Endothelial cell of umbilical vein (primary cell): ENCODE measurements at places on chromosomes 5 and 9. TPM values are rescaled to one million over a fixed set of nuclear protein-coding genes. Genes with fewer than 3 reads are reported as not detected.

BARHL1 gene
- total RNA-seq, result not detected in 2 replicates

KIF12 gene
- 0.51 and 0.97 TPM in 2 replicates for total RNA-seq

TMOD1 gene
- 0.74 and 1.4 TPM in 2 replicates for total RNA-seq

SUSD3 gene
- total RNA-seq, result not detected in 2 replicates

RNF180 gene
- 3.4 and 5.6 TPM in 2 replicates for total RNA-seq

CDC20B gene
- total RNA-seq, result 0.14 and 0.22 TPM in 2 replicates

SPATA6L gene
- total RNA-seq, result 1.5 and 1.6 TPM in 2 replicates

FAM120AOS gene
- total RNA-seq, result 28.8 and 32.4 TPM in 2 replicates

MEIKIN gene
- total RNA-seq, result not detected in 2 replicates

RLN2 gene
- total RNA-seq, result 0.48 TPM in 1 of 2 replicates, not detected in the other

HAPLN1 gene
- not detected in 2 replicates for total RNA-seq
